Natural killer cell treated with Interleukin-12 subunit alpha and Interleukin-12 subunit beta and Interleukin-15 and Interleukin-18, amount 100 ng/mL, for 72 hours (primary cell): ENCODE measurements at places on chromosomes 3 and 15. TPM values are rescaled to one million over a fixed set of nuclear protein-coding genes. Genes with fewer than 3 reads are reported as not detected.
A peak's percentile ranks its signal among the peaks of the same experiment; 100 is the strongest.

Gene SKOR1
- 0.48 TPM for total RNA-seq

GRCh38 chr3:61562721-61563312, 1.4 kb downstream of the PTPRG start:
- H3K27me3 ChIP-seq, result peaks cover 9% of the 10 kb centered on the region
- no peak overlapping the region for H3K27ac ChIP-seq
- H3K36me3 ChIP-seq, result no peaks in the 10 kb centered on the region
- H3K4me3 ChIP-seq, result peak overlapping the region; percentile 6
- no peak for DNase-seq

Gene LRRC31
- total RNA-seq, result not detected

- DNase-seq, result no peak
- peaks cover 14% of the 10 kb centered on the region for H3K27me3 ChIP-seq
- H3K27ac ChIP-seq, result no peak overlapping the region
- no peak overlapping the region for H3K4me3 ChIP-seq
- peaks cover 9% of the 10 kb centered on the region for H3K36me3 ChIP-seq
Measured at GRCh38 chr3:147351301-147351700, 55.0 kb downstream of the ZIC4 start.

Gene PLSCR5
- not detected for total RNA-seq

DNA sequence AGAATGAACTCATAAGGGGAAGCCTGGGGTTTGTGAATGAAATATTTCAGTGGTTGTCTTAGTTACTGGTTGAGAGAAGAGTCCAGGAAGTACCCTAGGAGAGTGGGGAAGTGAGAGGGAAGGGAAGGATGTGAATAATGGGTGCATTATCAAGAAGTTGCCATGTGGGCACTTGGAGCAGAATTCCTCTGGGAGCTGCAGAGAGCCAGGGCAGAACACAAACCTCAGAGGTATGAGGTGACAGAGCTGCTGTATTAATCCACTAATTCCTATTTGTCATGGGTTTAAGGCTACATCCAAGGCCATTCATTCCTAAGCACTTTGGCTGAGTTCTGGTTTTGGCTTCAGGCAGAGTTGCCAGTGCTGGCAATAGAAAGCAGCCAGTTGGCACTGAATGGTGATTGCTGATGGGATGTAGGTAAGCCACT, 29.0 kb downstream of the NDUFB4 start:
- no peak overlapping the region for H3K27ac ChIP-seq
- H3K36me3 ChIP-seq, result peaks cover 6% of the 10 kb centered on the region
- no peak overlapping the region for H3K4me3 ChIP-seq
- DNase-seq, result no peak

- H3K36me3 ChIP-seq, result no peaks in the 10 kb centered on the region
- peaks cover 36% of the 10 kb centered on the region for H3K27me3 ChIP-seq
Measured at GRCh38 chr3:129001101-129001805, at the start of gene EFCC1. Gene EFCC1 (plus strand): TSS chr3:129001304. CDS start chr3:129001629, 325 bp downstream.

DNA sequence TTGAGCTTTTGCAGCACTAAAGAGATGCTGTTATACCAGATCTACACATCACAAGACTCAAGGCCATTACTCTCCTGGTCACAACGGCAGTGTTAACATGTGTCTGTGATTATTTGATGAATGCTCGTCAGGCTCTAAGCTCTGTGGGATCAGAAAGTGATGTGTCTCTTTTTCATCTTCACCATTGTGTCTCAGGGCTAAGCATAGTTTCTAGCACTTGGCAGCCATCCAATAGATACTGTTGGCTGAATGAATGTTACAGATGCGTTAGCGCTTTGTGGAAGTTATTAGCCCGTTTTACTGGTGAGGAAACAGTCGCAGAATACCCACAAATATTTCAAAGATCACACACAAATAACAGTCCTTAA, 1.2 kb upstream of the FAM81A start:
- peaks cover 13% of the 10 kb centered on the region for H3K4me1 ChIP-seq
- no peak for DNase-seq
- H3K36me3 ChIP-seq, result no peaks in the 10 kb centered on the region
- no peak overlapping the region for H3K27ac ChIP-seq
